ENCODE measurements at places on chromosomes 7 and 10.
A peak's percentile ranks its signal among the peaks of the same experiment; 100 is the strongest.

- peak; percentile 23 for DNase-seq
Observed at GRCh38 chr7:93890464-93891068, at the start of gene TFPI2. TFPI2 (minus strand) TSS chr7:93890753; CDS start chr7:93890678, 75 bp downstream.

GRCh38 chr10:86267286-86268195 lies 99.1 kb downstream of the GRID1 start:
- no peak for DNase-seq

GRCh38 chr7:64834989-64835388 lies 40.8 kb downstream of the ZNF138 start:
- DNase-seq = no peak

GRCh38 chr10:49441488-49442476 lies 45.9 kb upstream of the DRGX start:
- peak; percentile 9 for DNase-seq

DNA sequence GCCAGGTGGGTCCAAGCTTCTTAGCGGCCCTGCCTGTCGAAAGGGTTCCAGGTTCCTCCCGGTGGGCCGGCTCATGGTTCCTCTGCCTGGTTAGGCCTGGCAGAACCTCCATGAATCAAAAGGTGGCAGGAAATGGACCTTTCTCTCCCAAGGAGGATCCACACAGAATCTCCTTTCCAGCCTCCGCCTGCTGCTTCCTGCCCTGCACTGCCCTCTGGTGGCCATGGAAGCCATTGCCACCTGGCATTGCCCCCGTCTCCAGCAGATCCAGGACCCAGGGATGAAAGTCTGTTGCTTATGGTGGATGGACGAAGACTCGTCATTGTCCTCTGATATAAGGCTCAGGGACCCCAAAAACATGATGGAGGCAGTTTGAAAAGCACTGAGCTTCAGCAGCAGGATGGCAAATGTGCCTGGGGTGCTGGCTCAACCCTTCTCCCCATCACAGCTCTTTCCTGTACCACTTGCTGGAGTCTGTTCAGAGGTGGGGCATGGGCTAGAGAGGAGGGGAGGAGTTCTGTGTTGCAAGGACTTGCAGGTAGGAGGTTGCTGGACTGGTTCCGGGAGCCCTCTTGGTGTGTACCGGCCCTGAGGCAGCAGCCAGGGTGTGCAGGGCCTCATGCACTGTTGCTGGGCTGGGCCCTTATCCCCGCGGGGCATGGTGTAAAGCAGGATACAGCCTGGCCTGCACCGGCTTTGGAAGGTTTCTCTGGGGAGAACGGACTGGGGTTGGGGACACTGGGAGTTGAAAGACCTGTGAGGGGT lies 11.3 kb upstream of the INMT start:
- peak; percentile 84 for DNase-seq

- no peak for DNase-seq
Observed at GRCh38 chr10:32051926-32052325, 4.3 kb downstream of the KIF5B start.

- DNase-seq = no peak
Observed at GRCh38 chr10:60910543-60910942, 33.4 kb downstream of the RHOBTB1 start.

DNA sequence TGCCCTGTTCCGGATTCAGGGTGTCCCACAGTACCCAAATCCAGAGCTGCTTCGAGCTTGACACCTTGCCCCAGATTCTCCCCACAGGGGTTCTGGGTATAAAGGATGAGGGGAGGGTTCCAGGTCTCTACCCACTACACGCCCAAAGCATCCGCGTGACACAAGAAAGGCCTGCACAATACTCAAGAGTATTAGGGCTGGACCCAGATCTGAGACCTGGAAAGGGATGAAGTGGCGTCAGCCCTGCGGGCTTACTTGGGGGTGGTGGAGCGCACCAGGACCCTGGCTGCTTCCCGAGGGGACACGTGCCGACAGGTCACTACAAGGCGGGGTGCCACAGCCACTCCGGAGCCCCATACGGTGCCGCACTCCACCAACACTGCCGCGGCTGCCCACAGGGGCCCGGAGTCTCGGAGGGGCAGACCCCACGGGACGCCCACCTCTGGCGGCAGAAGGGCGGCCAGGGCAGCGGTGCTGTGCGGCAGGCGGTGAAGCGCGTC lies 1.3 kb downstream of the TYSND1 start:
- DNase-seq = no peak
